ENCODE measurements at places on chromosomes 5 and 9.

GRCh38 chr9:6896562-6896961 lies 138.8 kb downstream of the KDM4C start:
- no peak for DNase-seq

DNA sequence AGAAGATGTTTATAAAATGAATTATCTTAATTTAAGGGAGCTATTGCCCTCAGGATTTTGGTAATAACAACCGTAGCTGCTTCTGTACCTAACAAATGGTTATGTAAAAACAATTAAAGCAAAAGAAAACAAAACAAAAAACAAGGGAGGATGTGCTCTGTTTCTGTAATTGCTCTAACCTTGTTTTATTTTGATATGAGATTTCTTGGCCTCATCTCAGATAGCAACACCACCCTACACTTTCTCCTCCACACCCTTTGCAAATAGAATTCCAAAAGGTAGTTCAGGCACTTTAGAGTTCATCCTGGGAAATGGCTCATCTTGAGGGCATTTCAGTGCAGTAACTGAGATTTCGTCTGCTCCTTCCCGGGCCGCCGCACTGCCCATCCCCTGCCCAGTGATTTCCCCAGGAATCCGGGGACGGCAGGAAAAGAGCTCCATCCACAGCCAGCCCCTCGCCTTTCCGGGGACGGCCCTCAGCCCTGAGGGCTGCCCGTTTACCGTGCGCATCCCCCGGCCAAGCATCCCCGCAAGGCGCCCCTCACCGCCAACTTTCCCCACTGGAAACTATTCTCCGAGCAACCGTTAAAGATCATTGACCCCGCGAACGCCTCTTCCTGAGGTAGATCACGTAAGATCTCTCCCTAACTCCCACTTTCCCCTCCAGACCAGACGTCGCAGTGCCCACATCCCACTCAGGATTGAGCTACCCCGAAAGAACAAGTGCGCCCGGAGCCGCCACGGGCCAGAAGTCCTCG lies 1.2 kb downstream of the FNBP1 start:
- DNase-seq: no peak

DNA sequence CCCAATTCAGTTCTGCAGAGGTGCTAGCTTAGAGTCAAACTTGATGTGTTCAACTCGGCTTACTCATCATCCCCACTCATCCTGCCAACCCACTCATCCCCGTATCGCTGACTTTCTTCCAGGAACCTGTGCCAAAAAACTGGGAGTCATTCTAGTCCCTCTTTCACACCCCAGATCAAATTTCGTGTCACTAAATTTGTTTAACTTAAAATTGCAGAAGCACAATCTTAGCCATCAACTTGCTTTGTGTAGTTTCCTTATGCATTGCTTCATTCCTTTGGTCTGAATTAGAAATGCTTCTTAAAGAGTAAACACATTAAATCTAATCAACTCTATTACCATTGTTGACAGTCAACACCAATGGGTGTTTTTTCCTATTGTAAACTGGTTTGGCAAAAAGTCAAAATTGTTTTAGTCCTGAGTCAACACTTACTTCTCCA lies 162.4 kb downstream of the TTC39B start:
- no peak for DNase-seq

DNA sequence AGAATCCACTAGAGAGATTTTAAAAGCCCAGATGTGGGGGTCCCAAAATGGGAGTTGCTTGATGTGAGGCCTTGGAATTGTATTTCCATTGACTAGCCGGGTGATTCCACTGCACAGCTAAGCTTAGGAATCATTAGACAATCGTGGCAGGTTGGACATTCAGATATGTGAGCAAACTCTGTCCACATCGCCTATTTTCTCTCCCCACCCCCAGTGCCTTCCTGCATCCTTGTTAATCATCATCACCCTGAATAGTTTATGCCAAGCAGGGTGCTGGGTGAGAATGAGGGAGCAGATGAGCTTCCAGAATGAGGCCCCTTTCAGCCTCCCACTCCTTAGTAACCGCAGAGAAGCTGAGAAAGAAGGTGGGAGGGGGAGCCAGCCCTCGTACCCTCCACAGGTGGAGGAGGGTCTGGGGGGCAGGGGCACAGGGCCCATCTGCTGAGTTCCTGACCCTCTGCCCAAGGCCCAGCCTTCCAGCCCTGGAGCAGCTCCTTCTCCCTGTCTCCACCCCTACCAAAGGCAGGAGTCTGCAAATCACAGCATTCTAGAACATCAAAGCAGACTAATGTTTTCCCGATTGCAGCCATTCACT lies 7.7 kb upstream of the TCOF1 start:
- DNase-seq: no peak

- DNase-seq: no peak
Observed at GRCh38 chr5:72232838-72233237, 87.2 kb downstream of the MRPS27 start.

DNA sequence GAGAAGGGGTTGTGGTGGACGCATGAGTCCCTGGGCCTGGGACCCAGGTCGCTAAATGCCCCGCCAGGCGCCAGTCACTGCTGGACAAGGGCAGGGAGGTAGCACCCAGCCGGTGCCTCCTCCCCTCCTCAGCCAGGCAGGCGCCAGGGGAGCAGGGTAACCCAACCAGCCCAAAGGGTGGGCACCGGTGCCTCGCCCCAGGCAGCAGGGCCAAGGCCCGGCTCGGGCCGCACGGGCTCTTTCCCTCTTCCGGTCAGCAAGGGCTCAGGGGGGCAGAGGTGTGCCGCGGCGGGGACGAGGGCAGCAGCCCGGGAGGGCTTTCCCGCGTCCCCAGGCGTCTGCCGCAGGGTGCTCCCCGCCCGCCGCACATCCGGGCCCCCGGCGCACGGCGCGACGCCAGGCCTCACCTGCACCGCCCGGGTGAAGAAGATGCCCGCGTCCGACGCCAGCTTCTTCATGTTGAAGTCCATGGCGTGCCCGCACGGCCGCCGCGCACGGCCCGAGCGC lies 393 bp downstream of the SH3GLB2 start:
- DNase-seq: no peak

DNA sequence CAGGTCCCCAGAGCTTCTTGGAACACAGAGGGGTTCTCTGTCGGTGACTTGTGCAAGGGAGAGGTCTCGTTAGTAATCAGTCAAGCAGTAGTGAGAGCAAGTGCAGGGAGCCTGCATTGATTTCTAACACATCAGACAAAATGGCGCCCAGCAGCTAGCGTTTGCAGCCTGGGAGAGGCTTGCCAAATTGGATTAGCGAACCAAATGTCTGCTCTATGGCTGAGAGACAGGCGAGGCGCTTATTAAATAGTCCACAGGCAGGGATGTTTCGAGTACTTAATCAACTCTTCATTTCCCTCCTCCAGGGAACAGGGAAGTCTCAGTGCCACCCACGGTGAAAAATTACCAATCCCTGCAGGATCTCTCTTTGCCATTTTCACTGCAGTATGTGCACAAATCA lies 131.4 kb upstream of the SHB start:
- no peak for DNase-seq

DNA sequence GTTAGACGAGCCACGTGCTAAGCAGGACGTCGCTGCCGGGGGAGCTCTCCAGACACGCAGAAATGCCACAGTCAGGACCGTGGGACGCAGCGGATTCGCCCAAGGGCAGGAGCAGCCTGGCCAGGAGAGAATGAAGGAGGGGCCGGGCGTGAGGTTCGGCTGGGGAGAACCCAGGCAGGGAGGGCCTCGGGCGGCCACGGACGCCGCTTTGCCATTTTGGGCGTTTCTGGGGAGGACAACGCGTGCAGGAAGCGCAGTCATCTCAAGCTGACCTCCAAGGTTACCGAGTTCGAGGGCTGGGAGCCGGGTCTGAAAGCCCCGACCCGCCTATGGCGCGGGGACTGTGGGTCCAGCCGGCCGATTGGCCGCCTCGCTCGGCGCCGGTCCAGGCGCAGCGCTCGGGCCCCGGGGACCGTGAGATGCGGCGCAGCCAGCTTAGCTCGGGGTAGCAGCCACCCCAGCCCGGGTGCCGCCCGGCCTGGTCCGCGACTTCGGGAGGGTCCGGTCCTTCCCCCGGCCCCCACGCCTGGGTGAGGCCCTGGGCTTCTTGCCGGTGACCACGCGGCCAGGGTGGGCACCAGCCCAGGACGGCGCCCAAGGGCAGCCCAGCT lies 760 bp upstream of the MAN1B1 start:
- no peak for DNase-seq

DNA sequence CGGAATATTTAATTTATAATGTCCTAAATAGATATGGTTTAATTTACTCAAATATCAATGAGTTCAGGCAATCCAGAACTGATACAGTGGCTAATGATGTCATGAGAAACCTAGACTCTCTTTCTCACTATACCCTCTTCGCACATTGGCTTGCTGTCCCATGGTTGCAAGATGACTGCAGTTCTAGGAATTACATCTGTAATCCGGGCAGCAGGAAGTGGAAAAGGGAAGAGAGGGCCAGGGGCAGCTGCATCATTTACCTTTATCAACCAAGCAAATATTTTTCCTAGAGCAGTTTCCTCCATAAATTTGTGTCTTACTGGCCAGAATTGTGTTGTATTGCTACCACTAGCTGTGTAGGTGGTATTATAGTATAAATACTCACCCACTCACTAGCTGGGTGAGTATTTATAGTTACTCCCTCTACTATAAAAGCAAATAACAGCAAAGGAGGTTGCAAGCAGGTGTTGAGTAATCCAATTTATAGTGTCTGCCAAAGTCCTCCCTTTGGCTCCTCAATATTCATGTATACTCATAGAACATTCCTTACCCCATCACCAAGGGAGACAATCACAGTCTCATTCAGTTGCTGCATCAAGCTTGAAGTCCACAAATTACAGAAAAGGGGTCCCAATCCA lies 168.8 kb downstream of the DROSHA start:
- no peak for DNase-seq

DNA sequence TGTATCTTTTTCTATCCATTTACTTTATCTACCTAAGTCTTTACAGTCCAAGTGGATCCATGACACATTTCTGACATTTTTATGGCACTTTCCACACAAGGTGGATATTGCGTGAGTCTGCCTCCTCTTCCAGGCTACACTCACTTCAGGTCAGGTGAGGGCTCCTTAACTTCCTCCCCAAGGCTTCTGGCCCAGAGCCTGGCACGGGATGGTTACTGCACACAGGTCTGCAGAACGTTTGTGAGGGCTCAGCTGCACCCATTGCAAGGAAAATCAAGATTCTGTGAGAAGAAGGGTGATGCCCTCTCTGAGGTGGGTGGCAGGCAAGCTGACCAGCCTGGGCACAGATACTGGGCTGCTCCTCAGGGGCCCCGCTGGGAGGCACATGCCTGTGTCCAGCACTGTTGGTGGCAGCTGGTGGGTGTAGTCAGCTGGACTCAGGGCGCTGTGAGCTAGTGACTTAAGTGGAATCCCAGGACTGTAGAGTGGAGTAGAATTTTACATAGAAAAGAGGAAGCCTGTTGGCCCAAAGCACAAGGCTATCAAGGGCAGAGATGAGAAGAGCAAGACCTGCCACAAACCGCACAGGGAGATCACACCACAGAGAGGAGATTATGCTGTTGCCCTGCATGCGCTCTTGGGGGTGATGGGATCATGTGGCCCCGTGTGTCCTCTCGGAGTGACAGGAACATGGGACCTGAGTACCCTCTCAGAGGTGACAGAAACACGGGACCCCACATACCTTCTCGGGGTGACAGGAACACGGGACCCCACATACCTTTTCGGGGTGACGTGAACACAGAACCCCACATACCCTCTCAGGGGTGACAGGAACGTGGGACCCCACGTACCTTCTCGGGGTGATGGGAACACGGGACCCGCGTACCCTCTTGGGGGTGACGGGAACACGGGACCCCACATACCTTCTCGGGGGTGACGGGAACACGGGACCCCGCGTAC lies 21.3 kb downstream of the AHRR start:
- no peak for DNase-seq

DNA sequence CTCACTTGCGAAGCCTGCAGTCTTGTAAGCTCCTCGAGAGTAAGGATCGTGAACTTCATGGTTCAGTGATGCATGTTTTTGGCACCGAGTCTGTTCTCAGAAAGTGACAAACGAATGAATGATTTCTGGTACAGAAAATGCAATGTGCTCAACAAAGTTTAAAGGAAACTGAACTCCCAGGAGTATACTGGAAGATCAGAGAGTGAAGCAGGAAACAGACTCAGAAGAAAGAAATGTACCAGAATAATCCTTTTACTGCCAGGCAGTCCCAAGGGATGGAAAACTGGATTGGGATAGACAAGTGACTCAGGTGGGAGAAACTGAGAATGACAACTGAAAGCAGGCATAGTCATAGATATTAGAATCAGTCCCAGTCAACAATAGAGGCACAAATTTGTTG lies 420.6 kb downstream of the CTNND2 start:
- no peak for DNase-seq

GRCh38 chr5:131706281-131706680 lies 71.3 kb upstream of the RAPGEF6 start:
- no peak for DNase-seq

DNA sequence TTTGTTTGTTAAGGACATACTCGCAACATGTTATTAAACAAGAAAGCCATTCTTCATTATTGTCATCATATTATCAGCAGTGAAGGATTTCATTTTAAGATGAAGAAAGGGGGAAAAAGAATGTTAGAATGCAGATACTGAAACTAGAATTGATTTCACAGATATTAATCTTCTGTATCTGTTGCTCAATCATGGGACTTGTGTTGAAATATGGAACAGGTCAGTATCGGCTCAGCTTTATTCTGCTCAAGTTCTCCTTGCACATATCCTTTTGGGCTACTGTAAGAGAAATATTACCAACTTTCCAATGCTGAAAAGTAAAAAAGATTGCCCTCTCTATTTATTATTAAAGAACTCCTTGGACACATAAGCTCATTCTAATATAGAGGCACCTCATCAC lies 13.8 kb upstream of the ANXA1 start:
- no peak for DNase-seq

DNA sequence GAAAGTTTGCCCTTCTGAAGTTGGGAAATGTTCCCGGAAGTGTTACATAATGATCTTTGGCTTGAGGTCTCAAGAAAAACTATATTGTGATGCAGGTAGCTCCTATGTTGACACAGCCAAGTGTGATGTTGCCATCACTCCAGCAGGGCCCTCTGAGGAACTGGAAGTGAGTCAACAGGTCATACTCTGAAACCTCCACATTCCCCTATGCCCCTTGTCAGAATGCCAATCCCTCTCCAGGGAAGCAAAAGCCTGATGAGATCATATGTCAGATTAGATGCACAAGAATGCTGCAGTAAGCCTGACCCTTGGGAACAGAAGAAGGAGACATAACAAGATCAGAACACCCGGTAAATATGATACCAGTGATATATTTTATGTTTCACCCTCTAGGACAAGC lies 66.8 kb upstream of the ITGA2 start:
- no peak for DNase-seq

DNA sequence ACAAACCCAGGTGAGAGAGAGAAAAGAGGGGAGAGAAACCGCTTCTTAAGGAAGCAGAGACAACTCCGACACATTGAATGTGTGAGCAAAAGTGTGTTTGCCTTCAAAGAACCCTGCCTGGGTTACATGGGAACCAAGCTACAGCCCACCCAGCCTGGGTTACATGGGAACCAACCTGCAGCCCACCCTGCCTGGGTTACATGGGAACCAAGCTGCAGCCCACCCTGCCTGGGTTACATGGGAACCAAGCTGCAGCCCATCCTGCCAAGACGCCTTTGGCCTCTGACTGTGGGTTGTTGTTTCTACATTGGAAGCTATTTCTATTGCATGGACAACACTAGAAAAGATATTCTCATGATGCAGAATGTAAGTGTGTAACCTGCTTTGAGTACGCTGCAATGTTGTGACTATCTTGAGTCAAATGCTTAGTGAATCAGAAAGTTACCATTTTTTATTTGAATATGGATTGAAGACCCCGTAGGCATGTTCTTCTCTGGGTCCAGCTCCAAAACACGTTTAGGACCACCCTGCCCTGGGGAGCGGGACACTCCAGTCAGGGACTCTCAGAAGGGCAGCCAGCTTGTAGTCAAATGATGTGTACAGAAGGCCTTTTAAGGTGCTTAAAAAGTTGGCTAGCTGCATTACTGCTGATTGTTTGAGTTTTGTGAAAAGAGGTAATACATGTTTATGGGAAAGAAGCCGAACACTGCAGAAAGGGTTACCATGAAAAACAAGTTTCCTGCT lies 39.1 kb upstream of the UNC5A start:
- DNase-seq: no peak

Measured in stimulated activated CD8-positive, alpha-beta memory T cell treated with anti-CD3 and anti-CD28 coated beads, Interleukin-4, amount 100 ng/mL, for 4 hours (primary cell).